ENCODE measurements at places on chromosomes 11 and 22. TPM values are rescaled to one million over a fixed set of nuclear protein-coding genes. Genes with fewer than 3 reads are reported as not detected.

Gene PTS
- total RNA-seq: 20.9 TPM

Gene GAL
- not detected for total RNA-seq

Gene SLC1A2
- total RNA-seq: not detected

Gene GNAZ
- total RNA-seq: 0.22 TPM

DNA sequence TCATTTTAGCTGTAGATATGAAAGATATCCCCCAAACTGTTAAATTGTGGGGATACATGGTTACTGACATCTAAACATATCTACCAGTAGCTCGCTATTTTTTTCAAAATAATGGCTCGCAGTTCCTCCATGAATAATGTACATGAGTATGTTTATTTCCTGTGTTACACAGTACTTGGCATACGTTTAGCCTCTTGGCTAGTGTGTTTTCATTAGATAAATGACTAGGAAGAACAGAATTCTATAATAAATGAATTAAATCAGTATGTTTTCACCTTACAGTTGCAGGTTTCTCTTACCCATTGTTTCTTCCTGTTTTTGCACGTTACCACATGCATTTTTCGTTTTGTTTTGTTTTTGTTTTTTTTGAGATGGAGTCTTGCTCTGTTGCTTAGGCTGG lies 21.8 kb downstream of the RNF169 start:
- DNase-seq: no peak

GRCh38 chr22:45290410-45290936 lies 5.7 kb downstream of the UPK3A start:
- no peak for DNase-seq

DNA sequence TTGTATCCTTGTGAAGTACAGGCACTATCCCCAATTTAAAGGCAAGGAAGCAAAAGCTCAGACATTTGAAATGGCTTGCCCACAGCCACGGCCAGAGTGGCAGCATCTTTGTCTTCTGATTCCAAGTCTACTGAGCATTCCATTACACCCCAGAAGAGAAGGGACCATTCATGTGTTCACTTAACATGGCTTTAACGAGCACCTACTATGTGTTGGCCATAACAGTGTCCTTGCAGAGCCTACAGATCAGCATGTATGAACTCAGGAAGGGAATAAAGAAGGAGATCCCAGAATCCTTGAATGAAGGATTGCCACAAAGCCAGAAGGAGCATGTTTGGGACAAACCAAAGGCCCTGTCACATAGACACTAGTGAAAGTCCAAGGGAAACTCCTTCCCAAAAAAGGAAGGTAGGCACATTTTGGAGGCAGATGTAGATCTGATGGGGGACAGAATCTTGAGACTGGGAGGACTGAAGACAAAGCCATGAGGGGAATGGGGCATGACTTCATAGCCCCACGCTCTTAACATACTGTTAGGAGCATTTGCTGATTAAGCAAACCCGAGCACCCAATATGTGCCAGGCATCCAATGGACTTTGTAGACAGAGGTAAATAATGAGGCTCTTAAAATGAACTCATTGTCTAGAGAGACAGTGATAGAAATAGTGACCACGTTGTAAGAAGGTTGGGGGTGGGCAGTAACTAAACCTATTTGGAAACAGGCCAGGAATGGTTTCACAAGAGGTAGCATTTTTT lies 54.9 kb downstream of the P4HA3 start:
- no peak for DNase-seq

Gene ACR
- total RNA-seq: not detected

Gene CXCR5
- total RNA-seq: 1.9 TPM

DNA sequence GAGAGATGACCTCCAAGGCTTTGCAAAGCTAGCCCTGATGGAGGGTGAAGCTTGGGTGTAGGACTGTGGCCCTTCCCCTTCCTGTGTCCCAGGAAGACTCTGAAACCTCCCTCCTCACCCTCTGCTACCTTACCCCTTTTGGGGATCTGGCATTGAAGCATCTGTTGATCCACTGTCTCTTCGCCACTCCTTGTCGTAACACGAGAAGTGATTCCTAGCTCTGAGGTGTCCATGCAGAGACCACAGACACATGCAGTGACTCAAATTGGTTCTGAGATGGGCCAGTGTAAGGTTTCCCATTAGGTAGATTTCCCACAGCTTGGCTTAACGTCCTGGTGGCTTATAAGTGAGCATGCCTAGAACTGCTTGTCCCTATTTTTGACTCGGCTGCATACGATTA lies 101.4 kb downstream of the ZBTB16 start:
- no peak for DNase-seq

Gene MGAT3
- total RNA-seq: 7.0 TPM

Gene RTN4RL2
- 1.6 TPM for total RNA-seq

Gene CLDN5
- total RNA-seq: not detected

- DNase-seq: no peak
Measured at GRCh38 chr11:64720167-64720566, 2.8 kb downstream of the NRXN2 start.

- no peak for DNase-seq
Measured at GRCh38 chr22:22923930-22924329, 36.3 kb downstream of the IGLL5 start.

Gene CCDC116
- 0.50 TPM for total RNA-seq

DNA sequence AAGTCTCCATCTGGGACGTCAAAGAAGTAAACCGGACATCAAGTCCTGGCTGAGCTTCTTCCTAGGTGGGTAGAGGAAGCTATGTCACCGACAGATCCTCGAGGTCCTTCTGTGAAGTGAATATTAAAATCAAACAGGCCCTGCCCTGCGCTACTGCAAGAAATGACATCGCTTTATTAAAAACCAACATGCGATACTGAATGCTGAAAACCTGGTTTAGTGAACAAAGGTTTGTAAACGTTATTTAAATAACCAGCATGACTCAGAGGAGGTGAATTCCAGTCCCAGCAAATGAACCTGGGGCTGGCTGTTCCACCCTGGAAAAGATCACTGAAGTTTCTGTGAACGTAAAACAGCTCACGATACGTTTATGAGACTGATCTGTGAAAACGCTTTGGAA lies 645 bp downstream of the RTCB start:
- no peak for DNase-seq

DNA sequence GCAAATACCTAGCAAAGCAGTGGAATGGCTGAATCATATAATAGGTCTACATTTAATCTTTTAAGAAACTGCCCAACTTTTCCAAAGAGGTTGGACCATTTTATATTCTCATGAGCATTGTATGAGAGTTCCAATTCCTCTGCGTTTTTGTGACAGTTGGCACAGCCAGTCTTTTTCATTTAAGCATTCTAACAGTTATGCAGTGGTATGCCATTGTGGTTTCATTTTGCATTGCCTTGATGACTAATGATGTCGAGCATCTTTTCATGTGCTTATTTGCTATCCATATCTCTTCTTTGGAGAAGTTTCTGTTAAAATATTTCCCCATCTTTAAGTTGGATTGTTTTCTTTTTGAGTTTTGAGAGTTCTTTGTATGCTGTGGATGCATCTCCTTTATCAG lies 38.7 kb downstream of the EIF3F start:
- no peak for DNase-seq

Gene GGT1
- total RNA-seq: 25.4 TPM

Gene MS4A14
- not detected for total RNA-seq

Gene TSKU
- 2.8 TPM for total RNA-seq

DNA sequence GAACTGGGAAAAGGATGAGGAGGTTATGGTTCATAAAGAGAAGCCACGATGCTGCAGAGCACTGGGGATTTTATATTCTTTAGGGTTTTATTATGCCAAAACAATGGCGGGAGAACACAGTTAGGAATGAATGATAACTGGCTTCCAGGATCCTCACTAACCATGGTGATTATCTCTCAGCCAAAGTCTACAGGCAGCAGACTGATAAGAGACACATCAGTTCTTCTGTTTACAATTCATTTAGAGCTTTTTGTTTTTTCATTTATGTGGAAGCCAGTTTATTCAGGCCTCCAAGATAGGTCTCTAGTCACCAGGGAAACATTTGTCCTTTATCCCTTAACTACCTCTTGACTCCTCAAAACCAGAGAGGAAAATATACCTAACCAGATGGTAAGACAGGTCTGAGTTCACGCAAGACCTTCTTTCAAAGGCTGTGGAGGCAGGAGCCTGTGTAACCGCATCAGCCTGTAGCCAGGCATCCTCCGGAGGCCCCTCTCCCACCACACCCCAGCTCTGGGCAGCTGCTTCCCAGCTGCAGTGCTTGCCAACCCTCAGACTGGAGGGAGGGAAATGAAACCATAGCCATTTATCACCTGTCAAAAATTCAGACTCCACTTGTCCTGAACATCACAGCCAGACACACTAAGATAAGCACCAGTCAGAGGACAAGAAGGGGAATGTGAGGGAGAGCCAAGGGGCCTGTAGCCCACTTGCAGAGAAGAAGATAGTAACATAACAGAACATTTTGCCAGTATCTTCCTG lies 57.2 kb upstream of the FAM181B start:
- DNase-seq: no peak

GRCh38 chr22:40805699-40806203 lies 13.4 kb downstream of the SLC25A17 start:
- no peak for DNase-seq

DNA sequence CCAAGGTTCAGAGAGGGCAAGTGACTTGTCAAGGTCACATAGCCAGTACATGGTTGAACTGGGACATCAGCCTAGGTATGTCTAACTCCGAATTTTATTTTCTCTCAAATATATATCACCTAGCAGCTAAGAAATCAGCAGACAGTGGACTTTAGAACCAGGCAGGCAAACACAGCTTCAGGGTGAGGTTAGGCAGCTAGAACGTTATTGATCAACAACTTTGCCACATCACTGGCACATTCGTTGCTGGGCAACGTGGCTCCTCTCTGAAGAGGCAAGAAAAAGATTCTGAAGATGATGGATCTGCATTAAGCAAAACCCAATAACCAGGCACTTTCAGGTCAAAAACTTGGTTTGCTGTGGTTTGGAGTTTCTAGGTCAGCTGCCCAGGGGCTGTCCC lies 258.0 kb downstream of the KIRREL3 start:
- DNase-seq: no peak

- DNase-seq: no peak
Measured at GRCh38 chr11:128796270-128796669, 70.8 kb downstream of the KCNJ1 start.
